ENCODE measurements at places on chromosomes 12 and 14.

DNA sequence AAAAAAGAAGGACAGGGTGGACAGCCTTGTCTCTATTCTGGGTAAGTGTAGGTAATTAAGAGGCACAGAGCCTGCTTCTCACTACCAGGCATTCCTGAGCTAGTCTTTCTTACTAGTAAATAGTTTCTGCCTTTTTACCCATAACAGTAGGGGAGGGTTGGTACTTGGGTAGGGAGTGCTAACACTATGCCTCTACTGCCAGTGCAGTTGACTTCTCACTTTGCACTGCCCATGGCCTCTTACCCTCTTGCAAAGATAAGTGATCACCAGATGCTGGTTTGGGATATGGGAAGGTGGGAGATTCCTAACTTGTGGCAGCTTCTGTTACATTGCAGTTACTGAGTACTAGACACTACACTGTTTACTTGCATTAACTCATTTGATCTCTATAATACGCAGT lies 11.6 kb downstream of the AHSA1 start:
- DNase-seq: no peak

- no peak for DNase-seq
Observed at GRCh38 chr12:95118788-95119179, 45.4 kb upstream of the NR2C1 start.

GRCh38 chr12:96751626-96752025 lies 155.4 kb upstream of the NEDD1 start:
- no peak for DNase-seq

GRCh38 chr12:105504286-105504685 lies 173.8 kb downstream of the C12orf75 start:
- DNase-seq: no peak

DNA sequence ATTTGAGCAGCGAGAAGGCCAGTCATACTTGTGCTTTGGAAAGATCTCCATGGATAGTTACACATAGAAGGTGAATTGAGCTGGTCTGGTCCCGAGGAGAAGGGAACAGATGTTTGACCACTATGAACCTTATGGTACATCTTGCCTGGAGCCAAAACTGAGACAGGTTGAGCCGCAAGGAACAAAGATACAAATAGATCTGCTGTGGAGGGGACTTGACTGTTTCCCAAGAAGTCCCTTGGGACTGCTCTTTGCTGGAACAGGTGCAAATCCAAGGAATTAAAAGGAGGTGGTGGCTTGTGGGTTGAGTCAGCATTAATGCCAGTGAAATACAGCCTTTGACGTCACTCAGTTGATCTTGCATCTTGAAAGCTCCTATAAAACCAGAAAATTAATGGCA lies 68.8 kb upstream of the PRIMA1 start:
- DNase-seq: no peak

DNA sequence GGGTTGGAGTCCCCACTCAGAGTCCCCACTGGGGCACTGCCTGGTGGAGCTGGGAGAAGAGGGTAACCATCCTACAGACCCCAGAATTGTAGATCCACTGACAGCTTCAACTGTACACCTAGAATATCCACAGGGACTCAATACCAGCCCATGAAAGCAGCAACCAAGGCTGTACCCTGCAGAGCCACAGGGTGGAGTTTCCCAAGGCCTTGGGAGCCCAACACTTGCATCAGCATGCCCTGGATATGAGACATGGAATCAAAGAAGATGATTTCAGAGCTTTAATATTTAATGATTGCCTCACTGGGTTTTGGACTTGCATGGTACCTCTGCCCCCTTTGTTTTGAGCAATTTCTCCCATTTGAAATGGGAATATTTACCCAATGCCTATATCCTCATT lies 80.4 kb downstream of the RASSF9 start:
- no peak for DNase-seq

DNA sequence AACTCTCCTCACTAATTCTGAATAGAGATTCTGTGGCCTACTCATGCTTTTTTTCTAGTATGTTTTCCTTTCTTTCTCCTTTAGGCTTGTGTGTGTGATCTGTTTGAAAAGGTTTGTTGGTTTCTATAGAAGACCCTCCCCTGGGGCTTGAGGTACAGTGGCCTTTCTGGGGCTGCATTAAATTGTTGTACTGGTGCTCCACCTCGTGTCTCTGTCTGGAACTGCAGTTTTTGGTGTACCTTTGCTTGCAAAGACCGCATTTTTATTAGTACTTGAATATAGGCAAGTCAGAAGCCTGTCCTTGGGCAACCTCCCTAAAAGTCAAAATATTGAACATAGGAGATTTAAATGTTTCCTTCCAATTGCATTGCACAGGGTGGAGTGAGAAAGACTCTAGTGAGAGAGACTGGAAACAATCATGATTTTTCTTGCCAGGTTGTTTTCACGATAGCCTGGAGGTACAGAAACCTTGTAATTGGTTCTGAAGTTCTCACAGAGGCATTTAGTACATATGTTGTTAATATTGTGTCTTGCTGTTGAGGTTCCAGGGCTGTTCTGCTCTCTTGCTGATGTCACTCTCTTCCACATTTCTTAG lies 39.0 kb downstream of the SLCO1B1 start:
- no peak for DNase-seq

GRCh38 chr14:39762576-39763401 lies 330.6 kb upstream of the FBXO33 start:
- DNase-seq: no peak

GRCh38 chr12:128381541-128381940 lies 114.6 kb downstream of the TMEM132C start:
- DNase-seq: no peak

DNA sequence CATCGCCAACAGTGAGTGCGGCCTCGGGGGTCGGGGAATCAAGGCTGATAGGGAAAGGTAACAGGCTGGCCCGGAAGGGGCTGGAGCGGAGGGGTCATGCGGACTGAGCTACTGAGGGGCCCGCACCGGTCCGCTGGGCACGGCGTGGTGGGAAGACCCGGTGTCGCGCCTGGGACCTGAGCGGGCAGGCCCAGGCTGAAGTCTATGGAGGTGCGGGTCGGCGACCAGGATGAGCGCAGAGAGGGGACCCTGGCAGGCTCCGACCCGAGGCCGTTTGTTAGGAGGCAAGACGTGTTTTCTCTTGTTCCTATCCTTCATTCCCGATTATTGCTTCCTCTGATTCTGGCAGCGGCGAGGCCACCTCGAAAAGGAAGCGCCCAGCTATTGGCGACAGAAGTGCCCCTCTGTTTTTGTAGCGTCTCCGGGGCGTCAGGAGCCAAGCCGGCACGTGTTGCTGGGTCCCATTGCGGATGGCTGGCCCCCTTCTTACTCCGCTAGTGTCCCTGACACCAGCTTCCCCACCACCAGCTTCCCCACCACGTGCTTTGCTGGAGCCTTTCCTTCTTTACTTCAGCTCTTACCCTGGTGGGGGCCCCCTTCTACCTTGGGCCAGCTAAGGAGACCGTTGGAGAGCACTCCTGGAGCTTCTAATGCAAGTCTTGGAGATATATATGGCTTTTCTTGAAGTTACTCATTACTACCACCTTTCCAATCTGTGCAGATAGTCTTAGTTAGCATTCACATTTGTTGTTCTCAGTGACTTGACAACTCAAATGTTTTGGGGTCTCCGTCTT lies 653 bp downstream of the PA2G4 start:
- DNase-seq: no peak

DNA sequence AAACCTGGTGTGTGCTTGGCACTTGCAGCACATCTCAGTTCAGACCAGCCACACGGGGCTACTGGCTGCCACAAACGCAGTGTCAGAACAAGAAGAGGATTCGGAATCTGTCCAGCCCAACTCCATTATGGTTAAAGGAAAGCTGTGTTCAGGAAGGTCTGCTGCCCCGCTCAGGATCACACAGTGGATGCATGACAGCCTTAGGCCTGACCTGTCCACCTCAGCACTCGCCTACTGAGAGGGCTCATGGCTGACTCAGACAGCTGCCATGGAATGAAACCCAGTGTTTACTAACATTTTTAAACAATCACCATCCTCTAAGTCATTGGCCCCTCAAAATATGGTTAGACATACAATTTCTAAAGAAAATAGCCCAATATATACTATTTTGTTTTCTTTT lies 5.6 kb upstream of the NIN start:
- DNase-seq: no peak

- DNase-seq: no peak
Observed at GRCh38 chr12:113244478-113244958, 23.3 kb downstream of the TPCN1 start.

DNA sequence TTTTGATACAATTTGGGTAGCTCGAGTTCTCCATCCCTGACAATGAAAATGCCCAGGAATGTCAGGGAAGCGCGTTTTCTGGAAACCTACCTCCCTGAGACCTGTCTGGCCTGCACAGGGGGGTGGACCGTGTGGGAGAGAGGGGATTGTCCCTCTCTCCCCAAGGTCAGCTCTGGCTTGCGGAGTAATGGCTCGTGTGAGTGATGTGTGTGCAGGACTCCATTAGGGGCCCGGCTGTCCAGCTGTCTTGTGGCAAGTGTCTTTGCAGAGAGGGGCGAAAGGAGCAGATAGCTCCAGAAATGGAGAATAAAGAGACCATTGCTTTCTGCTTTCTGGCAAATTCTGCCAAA lies 215.3 kb downstream of the CHST11 start:
- DNase-seq: no peak

GRCh38 chr12:81330480-81330879 lies 252.6 kb downstream of the ACSS3 start:
- no peak for DNase-seq

DNA sequence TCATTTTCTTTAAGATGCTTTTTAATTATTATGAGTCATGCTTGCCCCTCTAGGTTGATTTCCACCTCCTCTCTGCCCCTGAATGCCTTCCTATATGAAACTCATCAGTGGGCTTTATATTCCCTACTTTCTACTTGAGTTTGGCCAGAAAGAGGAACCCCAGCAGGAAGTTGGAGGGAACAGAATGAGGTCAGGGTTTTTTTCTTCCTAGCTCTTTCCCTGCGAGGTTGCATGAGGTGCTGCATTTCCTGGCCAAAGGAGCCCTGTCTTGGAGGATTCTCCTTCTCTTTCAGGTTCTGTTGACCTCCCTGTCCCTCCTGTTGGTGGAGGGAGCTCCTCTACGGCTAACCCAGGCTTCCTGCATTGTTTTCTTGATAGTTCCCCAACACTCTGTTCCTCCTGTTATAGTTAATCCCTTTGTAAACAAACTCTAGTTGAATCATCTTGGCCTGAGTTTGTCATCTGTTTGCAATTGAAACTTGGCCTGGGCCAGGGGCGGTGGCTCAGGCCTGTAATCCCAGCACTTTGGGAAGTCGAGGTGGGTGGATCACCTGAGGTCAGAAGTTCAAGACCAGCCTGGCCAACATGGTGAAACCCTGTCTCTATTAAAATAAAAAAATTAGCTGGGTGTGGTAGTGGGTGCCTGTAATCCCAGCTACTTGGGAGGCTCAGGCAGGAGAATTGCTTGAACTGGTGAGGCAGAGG lies 15.3 kb upstream of the SPIC start:
- DNase-seq: no peak

DNA sequence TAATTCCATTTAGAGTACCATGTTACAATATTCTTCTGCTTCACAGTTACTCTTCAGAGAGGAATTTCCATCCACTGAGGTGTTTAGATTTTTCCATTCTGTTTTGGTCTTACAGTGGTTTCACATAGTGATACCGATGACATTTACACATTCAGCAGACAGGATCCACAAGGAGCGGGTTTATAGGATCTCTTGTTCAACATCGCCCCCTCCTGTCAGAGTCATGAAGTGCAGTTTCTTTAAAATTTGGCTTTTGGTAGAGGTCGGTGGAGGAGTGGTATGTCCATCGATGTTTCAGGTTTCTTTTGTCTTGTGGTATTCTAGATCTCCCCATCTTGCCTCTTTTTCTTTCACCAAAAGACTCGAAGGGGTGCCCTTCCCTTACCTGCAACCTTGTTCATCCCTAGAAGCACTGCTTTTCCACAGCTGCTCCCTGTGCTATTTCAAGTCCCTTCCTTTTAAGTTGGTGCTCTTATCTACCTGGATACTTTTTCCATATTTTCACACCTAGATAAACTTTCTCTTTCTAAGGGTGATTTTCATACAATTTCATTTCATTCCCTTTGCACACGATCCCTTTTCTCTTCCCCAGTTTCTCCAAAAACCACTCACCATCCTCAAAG lies 181.3 kb downstream of the ITPR2 start:
- no peak for DNase-seq

- no peak for DNase-seq
Observed at GRCh38 chr14:94770251-94770749, 387 bp upstream of the GSC start.

DNA sequence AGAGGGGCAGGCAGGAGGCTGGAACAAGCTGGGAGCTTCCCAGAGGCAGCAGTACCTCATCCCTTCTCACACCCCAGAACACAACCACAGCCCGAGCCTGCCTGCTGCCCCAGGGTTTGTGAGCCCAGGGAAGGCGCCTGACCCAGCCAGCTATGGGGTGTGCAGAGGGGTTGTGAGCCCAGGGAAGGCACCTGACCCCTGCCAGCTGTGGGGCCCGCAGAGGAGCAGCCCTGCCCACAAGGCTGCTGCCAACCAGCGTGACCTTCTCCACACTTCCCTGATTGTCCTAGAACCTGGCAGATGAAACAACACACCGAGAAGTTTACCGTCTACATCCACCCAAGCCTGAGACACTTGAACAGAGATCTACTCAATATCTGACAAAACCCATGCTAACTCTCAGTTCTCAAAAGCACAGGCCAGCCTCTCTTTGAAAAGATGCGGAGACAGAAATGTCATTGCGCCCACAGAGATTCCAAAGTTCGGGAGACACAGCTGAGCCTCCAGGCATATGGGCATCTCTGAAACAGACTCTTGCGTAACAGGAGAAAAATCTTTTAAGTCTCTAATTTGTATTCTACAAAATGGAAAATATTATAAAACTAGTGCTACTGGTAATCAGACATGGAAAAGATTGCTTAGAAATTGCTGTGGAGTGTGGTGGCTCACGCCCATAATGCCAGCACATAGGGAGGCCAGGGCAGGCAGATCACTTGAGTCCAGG lies 47.3 kb downstream of the SFSWAP start:
- DNase-seq: no peak

DNA sequence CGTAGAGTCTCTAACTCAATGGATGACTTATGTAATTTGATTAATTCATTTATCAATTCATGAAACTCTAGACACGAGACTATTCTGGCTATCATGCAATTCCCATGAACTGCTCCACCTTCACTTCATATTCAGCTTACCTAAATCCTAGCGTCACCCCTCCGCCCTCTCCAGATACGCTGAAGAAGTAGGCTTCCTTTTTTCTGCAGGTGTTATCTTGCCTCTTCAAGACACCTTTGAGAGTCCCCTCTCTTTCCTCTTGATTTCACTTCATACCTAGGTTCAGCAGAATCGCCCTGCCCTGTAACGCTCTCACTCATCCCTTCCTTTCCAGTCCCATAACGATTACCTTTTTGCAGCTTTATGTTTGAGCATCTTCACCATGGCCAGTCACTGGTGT lies 4.0 kb upstream of the RNASE4 start:
- DNase-seq: no peak

GRCh38 chr12:74641694-74642093 lies 104.1 kb downstream of the ATXN7L3B start:
- DNase-seq: no peak
